Activated naive CD4-positive, alpha-beta T cell treated with anti-CD3 and anti-CD28 coated beads for 36 hours (primary cell): ENCODE measurements at places on chromosomes 7 and 10. TPM values are rescaled to one million over a fixed set of nuclear protein-coding genes. Genes with fewer than 3 reads are reported as not detected.

DNA sequence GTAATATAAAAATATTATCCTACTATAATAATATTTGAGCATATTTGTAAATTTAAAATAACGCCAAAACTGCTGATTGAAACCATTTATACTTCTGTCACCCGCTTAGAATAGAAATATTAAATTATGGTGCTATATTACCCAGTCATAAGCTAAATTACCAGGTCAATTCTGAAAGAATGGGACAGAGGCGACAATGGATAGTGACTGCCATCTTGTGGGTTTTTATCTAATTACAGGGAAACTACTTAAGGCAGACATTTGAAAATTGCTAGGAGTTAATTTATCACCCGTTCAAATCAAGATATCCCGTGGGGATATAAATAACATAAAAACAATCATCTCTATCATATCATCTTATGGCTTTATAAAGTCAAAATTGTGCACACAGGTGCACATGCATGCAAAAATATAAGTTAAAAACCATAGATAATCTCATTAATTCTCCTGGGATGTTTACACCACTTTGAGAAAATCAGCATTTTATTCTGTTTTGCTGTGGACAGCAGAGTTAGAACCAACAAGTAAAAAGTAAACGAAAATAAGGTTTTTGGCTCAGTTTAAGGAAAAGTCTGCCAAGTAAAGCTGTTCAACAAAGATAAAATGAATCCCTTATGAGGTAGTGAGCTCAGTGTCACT lies 41.3 kb upstream of the HPSE2 start:
- no peak overlapping the region for H3K27ac ChIP-seq
- no peak for DNase-seq
- H3K4me3 ChIP-seq, result no peak overlapping the region
- no peaks in the 10 kb centered on the region for H3K4me1 ChIP-seq

DNA sequence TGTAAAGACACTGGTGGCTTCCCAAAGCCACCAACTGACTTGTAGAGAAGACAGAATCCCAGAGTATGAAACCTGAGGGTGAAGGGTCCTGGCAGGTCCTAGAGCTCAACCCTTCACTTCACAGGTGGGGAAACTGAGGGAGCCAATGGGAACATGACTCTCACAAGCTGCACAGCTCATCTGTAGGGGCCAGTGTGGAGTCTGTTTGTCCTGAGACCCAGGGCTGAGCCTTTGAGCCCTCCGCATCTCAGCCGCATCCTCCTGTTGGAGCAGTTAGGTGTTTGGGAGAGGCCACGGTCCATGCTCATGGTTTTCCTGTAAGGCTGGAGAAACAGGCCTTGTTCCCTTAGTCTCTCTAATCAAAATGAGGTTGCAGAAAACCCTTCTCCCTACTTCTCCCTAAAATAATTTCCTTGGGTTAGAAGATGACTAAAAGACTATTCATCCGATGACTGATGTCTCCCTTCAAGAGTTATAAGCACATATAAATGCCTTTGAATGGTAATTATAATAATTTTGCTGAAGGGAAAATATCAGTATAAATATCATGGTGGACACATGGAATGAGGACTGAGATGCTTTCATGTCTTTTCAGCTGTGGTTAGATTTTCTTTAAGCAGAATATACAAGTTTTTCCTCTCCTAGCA lies 10.3 kb downstream of the HTRA1 start:
- DNase-seq, result no peak
- H3K4me1 ChIP-seq, result peaks cover 8% of the 10 kb centered on the region
- no peak overlapping the region for H3K4me3 ChIP-seq
- H3K27me3 ChIP-seq, result peaks cover 16% of the 10 kb centered on the region

DNA sequence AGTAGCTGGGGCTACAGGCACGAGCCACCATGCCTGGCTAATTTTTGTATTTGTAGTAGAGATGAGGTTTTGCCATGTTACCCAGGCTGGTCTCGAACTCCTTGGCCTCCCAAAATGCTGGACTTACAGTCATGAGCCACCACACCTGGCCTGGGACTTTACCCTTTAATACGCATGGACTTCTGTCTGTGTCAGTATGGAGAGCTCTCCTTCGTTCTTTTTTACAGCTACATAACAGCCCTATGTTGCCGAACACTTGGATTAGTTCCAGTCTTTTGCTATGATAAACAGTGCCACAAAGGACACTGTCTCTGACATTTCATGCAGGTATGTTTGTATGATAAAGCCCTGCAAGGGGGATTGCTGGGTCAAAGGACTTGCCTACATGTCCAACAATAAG lies 10.9 kb upstream of the OAT start:
- H3K4me3 ChIP-seq, result no peak overlapping the region
- H3K27me3 ChIP-seq, result peaks cover 3% of the 10 kb centered on the region
- no peak for DNase-seq
- no peak overlapping the region for H3K27ac ChIP-seq

PTF1A gene
- not detected for total RNA-seq

- no peaks in the 10 kb centered on the region for H3K27me3 ChIP-seq
- H3K4me3 ChIP-seq, result no peak overlapping the region
- no peak overlapping the region for H3K27ac ChIP-seq
- no peak for DNase-seq
These were observed 21.1 kb downstream of the CCDC126 start for GRCh38 chr7:23618241-23618640.

DNA sequence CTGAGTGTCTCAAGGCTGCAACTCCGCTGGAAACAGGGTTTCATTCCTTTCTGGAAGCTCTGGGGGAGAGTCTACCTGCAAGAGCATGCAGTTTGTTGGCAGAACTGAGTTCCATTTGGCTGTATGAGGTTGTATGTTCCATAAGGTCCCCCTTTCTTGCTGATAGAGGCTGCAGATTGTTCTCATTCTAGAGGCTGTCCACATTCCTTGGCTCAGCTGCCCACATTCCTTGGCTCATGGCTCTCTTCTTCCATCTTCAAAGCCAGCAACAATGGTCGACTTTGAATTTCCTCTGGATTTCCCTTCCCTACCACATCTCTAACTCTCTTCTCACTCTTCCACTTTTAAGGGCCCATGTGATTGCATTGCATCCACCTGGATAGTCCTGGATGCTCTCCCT lies 147.3 kb upstream of the CDCA7L start:
- H3K27ac ChIP-seq, result no peak overlapping the region
- peaks cover 4% of the 10 kb centered on the region for H3K27me3 ChIP-seq
- no peaks in the 10 kb centered on the region for H3K36me3 ChIP-seq
- DNase-seq, result no peak
- no peaks in the 10 kb centered on the region for H3K4me1 ChIP-seq
- H3K4me3 ChIP-seq, result no peak overlapping the region

INHBA gene
- not detected for total RNA-seq

GRCh38 chr10:35848412-35848811 lies 206.3 kb upstream of the FZD8 start:
- no peaks in the 10 kb centered on the region for H3K36me3 ChIP-seq
- no peak for DNase-seq
- H3K27ac ChIP-seq, result no peak overlapping the region

LEP gene
- total RNA-seq, result not detected

DNA sequence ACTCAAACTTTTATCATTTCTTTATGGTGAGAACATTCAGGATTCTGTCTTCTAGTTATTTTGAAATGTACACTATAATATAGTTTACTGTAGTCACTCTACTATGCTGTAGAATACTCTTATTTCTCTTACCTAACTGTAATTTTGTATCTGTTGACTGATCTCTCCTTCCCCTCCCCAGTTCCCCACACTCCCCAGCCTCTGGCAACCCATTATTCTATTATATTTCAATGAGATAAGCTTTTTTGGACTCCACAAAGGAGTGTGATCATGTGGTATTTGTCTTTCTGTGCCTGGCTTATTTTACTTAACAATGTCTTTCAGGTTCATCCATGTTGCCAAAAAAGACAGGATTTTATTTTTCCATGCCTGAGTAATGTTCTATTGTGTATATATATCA lies 71.4 kb upstream of the DYNC1I1 start:
- H3K4me1 ChIP-seq, result no peaks in the 10 kb centered on the region
- no peaks in the 10 kb centered on the region for H3K27me3 ChIP-seq
- H3K36me3 ChIP-seq, result no peaks in the 10 kb centered on the region
- DNase-seq, result no peak
- H3K27ac ChIP-seq, result no peak overlapping the region

- peaks cover 2% of the 10 kb centered on the region for H3K27me3 ChIP-seq
- no peak for DNase-seq
- no peaks in the 10 kb centered on the region for H3K36me3 ChIP-seq
These were observed 411.5 kb downstream of the SFMBT2 start for GRCh38 chr10:6999232-6999925.

DNA sequence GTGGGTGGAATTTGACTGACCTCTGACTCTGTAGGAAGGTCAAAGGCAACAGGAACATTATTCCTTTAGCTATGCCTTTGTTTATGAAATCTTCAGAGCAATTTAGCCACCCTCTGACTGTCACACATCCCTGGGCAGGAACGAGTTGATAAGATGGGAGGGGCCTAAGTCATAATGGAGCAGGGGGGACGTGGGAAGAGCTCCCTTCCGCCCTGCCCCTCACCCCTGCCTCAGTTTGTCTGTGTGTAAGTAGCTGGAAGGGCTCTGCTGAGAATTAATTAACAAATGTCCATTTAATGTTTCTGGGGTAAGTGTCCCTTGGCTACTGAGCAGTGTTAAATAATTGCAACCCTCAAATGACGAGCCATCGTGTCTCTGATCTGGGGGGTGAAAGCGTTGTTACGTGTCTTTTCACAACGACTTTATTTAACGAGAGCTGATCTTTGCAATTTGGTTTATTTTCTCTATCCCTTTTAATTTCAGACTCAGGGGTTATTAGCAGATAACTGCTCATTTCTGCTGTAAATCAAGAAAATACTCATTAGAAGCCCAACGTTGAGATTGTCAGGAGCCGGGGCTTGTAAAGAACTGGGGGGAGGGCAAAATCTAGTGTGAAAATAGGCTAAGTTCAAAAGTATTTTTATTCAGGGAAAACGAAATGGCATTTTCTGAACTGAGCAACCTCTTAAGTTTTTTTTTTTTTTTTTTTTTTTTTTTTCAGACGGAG lies 12.5 kb upstream of the UNCX start:
- H3K27me3 ChIP-seq, result peaks cover 40% of the 10 kb centered on the region

- H3K4me1 ChIP-seq, result no peaks in the 10 kb centered on the region
- H3K36me3 ChIP-seq, result no peaks in the 10 kb centered on the region
- H3K27ac ChIP-seq, result no peak overlapping the region
- peaks cover 3% of the 10 kb centered on the region for H3K27me3 ChIP-seq
- H3K4me3 ChIP-seq, result no peak overlapping the region
These were observed 154.2 kb downstream of the VWC2 start for GRCh38 chr7:49927631-49928030.

- H3K4me3 ChIP-seq, result no peak overlapping the region
- no peaks in the 10 kb centered on the region for H3K4me1 ChIP-seq
These were observed 64.1 kb downstream of the P4HA1 start for GRCh38 chr10:73032536-73032935.
